ENCODE measurements at places on chromosomes 5 and 9.
A peak's percentile ranks its signal among the peaks of the same experiment; 100 is the strongest.

GRCh38 chr5:17276445-17276844 is 59.0 kb downstream of the BASP1 start:
- DNase-seq, result no peak

- peak; percentile 41 for DNase-seq
Measured at GRCh38 chr5:138662599-138662998, 87.4 kb upstream of the HSPA9 start.

- peak; percentile 55 for DNase-seq
Measured at GRCh38 chr5:123371575-123372179, 51.5 kb downstream of the CEP120 start.

GRCh38 chr9:99013550-99013949 is 69.8 kb downstream of the COL15A1 start:
- DNase-seq, result no peak

DNA sequence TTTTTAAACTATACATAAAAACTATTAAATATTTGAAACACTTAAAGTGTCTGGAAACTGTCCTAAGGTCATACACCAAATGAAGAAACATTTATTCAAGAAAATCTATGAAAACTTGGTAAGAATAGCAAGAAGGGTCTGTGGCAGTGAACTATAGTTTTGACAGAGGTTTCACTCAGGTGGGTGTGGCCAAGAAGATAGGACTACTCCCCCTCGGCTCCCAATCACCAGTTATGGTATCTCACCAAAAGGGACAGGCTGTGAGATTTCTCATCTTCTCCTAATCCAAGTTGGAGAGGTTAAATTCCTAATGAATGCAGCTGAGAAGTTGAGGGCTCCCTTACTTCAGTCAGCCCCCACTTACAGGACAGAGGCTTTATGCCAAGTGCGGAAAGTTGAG is 2.9 kb downstream of the ARSK start:
- DNase-seq, result no peak

GRCh38 chr9:134299883-134300282 is 26.4 kb upstream of the RXRA start:
- DNase-seq, result no peak

DNA sequence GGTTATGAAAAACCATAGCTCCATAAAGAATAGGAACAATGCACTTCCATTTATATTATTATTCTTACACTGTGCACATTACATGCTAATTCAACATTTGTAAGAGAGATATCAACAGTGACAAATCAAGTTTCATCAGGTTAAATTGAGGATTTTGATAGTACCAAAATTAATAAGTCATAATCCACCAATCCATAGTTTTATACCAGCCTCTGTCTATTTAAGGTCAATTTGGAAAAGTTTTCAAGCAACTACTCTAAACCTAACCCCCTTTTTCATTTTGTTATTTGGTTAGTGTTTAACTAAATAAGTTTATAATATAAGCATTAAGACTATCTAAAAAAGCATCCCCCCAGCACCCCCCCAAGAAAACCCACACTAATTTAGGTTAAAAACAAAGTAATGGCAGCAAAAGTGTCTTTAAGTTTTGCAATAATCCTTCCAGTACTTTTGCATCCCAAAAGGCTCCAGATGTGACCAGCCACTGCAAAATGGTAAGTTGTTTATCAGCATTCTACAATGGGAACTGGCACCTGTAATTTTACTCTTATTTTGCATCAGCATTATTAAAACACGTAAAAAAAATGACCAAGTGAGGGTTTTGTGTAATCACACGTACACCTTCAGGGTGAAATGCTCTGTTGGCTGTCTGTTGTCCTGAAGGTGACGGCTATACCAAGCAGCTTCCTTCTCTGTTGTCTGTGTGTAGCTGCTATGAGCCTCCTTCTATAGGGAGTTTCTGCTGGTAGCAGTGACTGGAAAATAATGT is 36.8 kb upstream of the SSBP2 start:
- DNase-seq, result peak; percentile 25

- DNase-seq, result no peak
Measured at GRCh38 chr5:59246882-59247281, 646.6 kb downstream of the PDE4D start.

GRCh38 chr5:135445306-135445985 is 1.7 kb downstream of the DCANP1 start:
- no peak for DNase-seq

DNA sequence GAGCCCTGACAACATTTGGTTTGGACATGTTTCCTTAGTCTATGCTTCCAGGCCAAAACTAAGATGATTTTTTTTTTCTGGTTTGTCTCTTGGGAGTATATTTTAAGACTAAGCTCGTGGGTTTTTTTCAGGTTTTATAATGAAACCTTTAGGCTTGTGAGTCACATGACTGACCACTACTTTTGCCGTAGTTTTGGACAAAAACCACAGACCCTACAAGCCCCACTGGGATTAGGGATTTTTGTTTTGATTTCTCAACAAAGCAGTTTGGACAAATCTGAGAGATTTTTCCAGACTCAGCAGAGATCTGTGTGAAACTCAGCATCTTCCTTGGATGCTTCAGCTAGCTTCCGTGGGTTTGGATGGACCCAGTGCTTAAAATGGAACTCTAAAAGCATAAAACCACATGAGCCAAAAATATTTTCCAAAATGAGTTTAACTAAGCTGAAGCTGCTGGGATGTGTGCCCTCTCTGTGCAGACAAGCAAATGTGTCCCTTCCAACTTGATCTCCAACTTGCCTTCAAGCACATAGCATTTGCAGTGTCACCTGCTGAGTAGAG is 70.3 kb upstream of the SMIM15 start:
- no peak for DNase-seq

DNA sequence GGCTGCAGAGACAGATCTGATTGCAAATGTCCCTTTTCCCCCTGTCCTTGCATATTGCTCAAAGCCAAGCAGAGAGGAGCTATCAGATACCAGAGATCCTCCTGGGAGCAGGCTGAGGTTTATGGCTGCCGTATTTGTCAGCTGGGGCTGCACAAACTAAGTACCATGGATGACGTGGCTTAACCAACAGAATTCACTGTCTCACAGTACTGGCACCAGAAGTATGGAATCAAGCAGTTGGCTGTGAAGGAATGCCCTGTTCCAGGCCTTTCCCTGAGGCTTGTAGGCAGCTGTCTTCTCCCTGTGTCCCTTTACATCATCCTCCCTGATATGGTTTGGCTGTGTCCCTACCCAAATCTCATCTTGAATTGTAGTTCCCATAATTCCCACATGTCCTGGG is 2.6 kb downstream of the CFAP90 start:
- DNase-seq, result no peak
